ENCODE measurements at places on chromosomes 12 and 14.

GRCh38 chr14:38143659-38144505, 63.8 kb upstream of the SSTR1 start:
- no peak for DNase-seq

- no peak for DNase-seq
Observed at GRCh38 chr14:96002498-96002884, 36.7 kb upstream of the C14orf132 start.

GRCh38 chr12:9255837-9256236, 47.6 kb upstream of the PZP start:
- DNase-seq = no peak

- peak; percentile 17 for DNase-seq
Observed at GRCh38 chr12:121499929-121500793, 80.7 kb downstream of the KDM2B start.

- no peak for DNase-seq
Observed at GRCh38 chr12:89880690-89881350, 172.2 kb upstream of the ATP2B1 start.

DNA sequence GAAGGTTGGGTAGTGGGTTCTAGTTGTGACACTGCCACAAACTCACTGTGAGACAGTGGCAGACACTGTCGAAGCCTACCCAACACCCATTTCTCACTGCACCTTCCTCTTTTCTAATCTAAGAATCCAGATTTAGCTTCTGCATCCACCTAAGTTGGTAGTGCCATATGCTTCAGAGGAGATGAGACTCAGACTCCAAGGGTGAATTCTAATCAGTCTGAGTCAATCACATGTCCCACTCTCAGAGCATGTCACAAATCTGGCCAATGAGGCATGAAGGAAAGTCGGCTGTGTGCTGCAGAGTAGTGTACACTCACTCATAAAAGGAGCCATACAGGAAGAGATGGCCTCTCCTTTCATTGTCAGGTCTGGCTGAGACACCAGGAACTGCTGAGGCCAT, 102.1 kb upstream of the RAP1B start:
- no peak for DNase-seq

GRCh38 chr14:62369919-62370560, 607.8 kb downstream of the SNAPC1 start:
- no peak for DNase-seq

DNA sequence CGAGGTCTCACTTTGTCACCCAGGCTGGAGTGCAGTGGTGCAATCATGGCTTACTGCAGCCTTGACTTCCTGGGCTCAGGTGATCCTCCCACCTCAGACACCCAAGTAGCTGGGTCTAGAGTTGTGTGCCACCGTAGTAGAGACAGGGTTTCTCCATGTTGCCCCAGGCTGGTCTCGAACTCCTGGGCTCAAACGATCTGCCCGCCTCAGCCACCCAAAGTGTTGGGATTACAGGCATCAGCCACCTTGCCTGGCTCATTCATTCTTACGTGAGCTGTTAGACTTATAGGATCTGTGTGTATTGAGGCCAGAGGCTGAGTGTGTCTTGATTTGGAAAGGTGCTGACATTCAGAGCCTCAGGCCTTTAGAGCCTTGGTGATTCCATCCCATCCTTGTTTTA, 128.1 kb downstream of the SLC25A47 start:
- no peak for DNase-seq

DNA sequence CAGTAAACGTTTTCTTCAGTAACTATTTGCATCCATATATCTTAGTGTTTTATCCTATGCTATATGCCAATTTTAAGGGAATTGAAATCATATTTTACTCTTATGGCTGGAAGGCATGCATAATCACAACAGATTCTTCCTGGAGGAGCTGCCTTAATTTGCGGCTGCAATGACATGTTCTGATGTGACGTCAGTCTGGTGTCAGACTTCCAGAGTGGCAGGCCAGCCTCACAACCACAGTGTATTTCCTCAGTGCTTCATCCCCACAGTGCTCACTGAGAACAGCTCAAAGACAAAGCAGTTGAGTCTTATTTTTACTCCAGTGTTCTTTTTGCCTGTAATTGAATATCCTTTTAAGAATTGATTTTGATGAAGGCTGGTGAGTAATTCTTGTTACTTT, 107.1 kb downstream of the PLEKHA5 start:
- no peak for DNase-seq

GRCh38 chr14:101480022-101480746, 81.1 kb upstream of the DIO3 start:
- no peak for DNase-seq

DNA sequence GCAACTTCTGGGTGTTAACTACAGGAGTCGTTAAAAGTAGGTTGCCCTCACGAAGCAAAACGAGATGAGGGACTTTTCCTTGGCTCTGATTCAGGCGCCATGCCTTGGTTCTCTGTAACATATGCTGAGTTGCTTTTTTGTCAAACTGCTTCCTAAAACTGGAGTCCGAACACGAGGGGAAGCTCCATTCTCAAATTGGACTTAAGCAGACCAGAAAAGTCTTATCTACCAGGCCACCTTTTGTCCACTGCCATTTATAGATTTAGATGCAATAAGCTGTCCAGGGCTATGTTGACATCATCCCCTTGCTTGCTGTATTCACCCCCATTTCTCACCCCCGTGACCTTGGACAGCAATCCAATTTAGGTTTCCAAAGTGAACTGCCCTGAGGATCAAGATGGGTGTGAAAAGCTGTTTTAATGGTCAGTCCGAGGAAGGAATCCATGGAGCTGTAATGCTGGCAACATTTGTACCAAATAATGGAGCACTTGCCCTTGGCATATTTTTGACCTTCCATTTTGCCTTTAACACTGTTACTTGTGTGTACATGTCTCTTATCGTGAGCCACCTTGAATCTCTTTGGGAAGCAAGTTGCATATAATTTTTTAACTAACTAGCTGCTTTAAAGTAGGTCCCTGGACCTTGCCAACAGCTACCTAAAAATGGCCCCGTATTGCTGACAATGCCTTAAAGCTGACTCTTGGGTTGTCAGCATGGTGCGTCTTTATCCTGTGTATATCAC, 298.1 kb downstream of the EGLN3 start:
- no peak for DNase-seq

- DNase-seq = peak; percentile 11
Observed at GRCh38 chr12:81644503-81644902, 114.6 kb downstream of the PPFIA2 start.

DNA sequence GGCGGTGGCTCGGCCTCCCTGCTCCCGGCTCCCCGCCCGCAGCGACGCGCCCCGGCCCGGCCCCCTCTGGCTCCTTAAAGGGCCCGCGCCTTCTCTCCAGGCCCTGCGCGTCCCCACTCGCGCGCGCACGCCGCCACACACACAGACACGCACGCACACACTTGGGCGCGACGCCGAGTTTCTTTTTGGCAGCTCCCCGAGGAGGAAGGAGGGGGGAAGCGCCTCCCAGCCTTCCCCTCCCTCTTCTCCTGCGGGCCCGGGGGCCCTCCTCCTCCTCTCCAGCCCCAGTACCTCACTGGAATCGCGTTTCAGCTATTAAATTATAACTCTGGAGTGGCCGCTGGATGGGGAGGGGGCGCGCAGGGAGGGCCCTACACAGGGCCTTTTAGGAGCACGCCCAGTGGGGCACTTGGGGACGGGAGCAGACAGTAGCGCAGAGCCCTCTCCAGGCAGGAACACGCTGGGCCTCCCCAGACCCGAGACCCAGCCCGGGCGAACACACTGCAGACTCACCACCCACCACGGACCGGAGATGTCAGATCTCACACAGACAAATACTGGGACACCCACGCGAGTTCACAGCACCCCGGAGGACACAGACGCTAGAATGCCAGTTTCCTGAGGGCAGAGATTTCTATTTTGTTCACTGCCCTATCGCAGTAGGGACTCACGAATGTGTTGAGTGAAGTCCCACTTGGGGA, 411 bp upstream of the NCOR2 start:
- DNase-seq = peak; percentile 84

DNA sequence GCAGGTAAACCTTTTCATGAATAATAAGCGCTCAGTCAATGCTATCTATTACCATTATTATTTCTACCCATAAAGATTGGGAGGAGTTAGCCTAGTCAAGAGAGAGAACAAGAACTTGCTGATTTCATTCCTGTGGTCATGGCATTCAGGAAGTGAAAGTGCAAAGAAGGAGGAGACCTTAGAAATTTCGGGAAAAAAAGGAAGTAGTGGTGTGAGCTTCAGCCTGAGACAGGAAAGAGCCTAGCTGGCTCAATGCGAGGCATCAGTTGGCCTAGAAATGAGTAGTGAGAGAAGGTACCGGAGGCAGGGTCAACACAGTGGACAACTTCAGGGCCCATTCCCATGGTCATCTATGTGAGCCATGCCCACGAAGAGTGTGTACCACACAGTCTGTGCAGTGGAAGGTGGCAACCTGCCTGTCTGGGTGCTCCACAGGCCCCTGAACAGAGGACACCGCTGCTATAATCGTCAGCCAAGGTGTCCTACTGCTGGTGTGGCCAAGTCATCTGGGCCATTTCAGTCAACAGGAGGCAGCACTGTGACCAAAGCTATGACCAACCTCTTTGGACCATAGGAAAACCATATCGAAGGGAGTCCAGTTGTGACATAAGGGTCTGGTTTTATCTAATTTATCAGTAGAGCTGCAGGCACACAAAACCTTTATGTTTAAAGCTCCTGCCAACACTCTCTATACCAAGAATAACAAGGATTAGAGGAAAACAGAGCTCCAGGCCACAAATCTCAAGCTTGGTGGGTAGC, 16.2 kb upstream of the STON2 start:
- no peak for DNase-seq

DNA sequence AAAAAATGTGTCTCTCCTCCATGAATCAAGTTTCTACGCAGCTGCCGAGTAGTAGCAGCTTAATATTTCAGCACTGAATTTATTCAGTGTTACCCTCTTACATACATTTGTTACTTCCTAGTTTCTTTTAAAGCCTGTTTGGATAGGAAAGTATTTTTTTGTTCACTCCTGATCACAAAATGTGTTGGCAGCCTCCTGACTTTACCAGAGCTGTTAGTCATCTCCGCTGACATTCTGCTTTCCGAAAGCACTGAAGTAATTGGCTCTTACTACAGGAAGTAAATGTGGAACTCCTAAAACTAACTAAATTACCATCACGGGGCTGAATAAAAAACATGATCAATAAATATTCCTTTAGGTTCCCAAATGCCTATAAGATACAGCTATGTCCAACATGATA, 225.5 kb downstream of the EPS8 start:
- peak; percentile 56 for DNase-seq

DNA sequence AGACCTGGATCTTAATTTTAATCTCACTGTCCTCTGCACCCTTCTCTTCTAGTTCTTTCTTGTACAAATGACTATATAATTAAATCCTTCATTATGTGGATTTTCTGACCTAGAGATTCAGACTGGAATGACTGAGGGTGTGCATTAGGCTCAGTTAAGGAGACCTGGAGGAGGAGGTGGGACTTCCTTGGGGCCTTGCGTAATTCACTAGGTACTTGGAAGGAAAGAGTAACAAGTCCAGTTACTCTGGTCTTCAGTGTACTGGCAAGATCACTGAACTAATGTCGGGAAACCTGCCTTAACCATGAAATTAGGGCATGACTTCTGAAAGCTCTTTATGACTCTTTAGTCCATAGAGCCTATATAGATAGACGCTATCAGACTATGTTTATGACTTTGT, 441.4 kb downstream of the EGLN3 start:
- no peak for DNase-seq

DNA sequence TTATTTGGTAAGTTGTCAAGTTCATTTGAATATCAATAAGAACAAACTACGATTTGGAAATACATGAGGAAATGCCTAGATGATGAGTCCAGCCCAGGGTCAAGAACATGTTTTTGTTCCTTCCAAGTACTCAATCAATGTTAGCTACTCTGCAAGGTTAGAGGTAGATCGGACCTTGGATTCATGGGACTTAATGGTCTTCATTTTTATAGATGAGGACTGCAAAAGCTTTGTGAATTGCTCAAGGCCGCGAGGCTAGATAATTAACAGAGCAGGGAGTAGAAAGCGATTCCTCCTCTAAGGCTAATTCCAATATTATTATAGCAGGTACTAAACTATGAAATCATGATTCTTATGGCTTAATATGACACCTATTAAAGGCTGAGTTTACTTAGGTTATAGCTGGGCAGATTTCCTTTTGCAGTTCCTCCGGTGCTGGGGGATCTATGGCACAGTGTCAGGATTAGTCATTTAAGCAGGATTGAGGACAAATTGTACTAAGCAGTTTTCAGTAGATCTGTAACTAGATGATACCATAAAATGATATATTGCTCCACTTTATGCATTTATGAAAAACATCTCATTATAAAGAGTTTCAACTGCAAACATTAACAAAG, 19.8 kb downstream of the NR1H4 start:
- no peak for DNase-seq

DNA sequence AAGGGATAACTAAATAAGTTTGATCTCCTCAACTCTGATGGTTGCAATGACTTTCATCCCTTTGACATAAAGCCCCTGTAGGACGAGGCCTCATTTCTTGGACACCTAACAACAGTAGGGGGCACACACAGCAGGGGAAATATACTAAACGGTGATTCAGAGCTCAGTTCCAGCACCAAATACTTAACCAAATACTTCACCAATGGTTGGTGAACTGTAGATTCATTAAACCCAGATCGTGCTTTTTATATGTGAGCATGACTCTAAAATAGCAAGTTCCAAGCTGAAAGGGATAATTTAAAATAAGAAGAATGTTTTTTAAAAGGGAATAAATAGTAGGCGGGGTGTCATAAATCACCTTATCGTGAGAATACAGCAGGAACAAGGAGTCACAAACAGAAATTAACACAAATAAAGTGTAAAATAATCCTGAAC, 53.2 kb downstream of the ATG2B start:
- no peak for DNase-seq

DNA sequence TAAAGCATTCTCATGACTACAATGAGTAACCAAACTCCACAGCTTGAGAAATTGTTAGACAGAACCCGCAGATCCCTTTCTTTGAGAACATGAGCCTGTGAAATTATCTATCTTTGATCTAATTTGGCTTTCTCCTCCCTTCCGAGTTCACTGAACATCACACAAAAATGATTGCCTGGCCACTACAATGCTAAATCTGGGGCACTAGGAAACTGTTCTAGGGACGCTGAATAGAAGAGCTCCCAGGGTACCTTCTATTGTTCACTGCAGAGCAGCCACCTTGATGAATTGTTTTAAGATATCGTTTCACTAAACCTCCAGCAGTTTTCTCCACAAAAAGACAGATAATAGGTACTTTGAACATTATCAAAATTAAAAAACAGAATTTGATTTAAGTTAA, 47.5 kb downstream of the SINHCAF start:
- DNase-seq = no peak

GRCh38 chr12:115322275-115322674, 638.3 kb upstream of the TBX3 start:
- no peak for DNase-seq
